ENCODE measurements at places on chromosomes 12 and 14. TPM values are rescaled to one million over a fixed set of nuclear protein-coding genes. Genes with fewer than 3 reads are reported as not detected.

DNA sequence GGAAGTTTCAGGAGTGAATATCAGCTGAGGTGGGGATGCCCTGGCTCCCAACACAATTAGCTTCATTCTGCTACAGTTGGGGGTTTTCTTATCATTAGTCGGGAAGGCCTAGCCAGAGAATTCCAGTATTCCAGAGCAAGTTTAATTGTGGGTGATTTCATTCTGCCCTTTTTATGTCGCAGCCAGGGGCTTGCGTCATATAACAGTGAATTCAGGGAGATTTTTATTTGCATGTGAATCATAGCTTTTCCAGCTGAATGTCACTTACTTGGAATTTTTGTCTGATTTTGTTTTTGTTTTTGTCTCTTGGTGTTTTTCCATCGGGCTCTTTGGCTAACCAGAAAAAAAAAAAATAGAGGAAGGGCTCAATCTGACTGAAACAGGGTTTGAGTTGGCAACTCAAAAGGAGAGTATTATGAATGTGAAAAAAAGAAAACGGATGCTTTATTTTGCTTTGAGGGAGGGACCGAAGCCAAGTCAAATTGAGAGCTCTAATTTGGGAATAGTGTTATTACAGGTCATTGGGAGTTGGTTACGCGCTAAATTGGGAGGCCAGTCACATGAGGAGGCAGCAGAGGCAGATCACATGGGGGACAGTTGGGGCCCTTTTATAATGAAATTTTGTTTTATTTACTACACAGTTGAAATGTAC lies 119.4 kb downstream of the SAMD4A start:
- DNase-seq: peak; percentile 89

GRCh38 chr12:51926064-51926632 lies 18.8 kb downstream of the ACVRL1 start:
- no peak for DNase-seq

- DNase-seq: no peak
Observed at GRCh38 chr12:114697741-114698565, 14.0 kb upstream of the TBX3 start.

- no peak for DNase-seq
Observed at GRCh38 chr14:93476305-93476704, 45.6 kb downstream of the UNC79 start.

DNA sequence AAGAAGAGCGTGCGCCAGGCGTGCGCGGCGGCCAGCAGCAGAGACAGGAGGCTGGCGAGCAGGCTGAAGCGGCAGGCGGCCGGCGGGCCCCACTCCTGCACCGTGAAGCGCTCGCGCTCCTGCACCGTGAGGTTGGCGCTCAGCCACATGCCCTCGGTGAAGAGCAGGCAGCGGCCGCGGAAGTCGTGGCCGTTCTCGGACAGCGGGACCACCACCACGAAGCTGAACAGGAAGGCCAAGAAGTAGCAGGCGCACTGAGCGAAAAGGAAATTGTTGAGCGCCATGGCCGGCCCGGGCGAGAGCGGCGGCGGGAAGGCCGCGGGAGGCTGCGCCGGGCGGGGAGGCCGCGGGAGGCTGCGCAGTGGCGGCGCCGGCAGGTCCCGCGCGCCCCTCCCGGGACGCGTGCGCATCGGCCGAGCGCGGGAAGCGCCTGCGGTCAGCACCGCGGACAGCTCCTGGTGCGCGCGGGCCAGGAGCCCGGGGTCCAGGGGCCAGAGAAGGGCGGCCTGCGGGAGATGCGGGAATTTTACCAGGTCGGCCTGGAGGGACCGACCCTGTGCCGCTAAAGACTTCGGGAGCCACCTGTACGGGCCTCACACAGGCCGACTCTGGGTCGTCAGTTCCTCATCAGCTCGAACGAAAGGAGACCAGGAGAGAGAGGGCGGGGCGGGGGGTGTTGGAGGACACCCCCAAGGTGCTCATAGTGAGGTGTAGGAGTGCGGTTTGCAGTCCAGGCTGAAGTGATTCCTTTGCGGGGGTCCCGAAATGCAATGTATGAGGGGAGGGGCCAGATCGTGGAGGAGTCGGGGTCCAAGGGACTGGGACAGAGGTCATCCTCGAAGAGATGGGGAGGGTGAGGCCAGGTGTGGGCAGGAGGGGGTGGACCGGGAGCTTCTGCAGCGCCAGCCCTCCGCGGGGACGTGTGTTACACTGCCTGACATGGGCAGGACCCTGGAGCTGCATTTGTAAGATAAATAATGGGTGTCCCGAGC lies at the start of gene TMEM179:
TSS of gene TMEM179 (minus strand) at position 315 of the 992 bp plus-strand sequence. CDS start at position 284, 31 bp downstream.
- DNase-seq: no peak

- DNase-seq: no peak
Observed at GRCh38 chr12:42027546-42027945, 117.1 kb downstream of the GXYLT1 start.

SRRM4 gene
- total RNA-seq: under 0.01 TPM

POTEG gene
- total RNA-seq: not detected

DNA sequence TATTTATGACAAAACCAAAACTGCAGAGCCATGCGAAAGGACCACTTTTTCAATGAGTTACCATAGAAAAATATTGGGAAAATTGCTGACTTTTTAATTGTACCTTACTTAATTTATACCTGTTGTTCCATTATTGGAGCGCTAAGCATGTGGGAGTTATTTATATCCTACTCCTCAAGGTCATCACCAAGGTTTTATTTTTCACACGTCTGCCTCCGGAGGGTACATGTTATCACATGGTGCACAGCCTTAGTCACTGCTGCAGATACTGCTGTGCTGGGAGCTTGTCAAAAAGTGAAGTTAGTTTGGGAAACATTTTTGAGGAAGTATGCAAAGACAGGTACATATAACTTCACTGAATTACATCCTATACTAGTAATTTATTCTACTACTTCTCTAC lies 1444.3 kb downstream of the AACS start:
- no peak for DNase-seq

- DNase-seq: no peak
Observed at GRCh38 chr14:24094841-24095270, 745 bp downstream of the PCK2 start.

- no peak for DNase-seq
Observed at GRCh38 chr12:129903092-129903945, 506 bp downstream of the TMEM132D start.

LYZ gene
- not detected for total RNA-seq

DNA sequence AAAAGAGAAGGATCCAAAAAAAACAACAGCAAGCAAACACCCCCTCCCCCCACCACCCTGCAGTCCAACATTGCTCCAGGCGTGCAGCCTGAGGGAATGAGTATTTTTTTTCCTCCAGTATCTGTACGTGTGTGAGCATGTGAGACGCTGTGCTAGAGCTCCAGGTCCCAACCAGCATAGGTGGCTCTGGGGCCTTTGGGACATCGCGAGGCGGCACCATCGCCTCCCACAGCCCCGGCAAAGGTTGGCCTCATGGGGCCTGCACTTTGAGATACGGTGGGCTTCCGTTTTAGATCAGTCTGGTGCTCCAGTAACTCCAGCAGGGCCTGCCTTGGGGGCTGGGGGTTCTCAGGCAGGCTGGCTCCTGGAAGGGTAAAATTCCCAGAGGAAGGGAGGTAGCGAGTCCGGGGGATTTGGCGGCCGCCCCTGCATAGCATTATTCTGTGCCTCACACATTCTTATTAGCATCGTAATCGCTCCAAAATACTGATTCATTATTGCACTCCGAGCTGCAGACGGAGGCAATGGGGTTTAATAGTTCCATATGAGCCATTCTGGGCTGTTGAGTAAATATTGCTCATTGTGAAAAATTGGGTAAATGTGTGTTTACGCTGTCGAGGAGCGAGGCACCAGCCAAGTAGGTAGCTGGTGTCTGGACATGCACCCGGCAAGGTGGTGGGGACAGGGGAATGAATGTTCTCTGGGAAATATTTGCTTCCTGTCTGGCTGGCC lies 143.1 kb upstream of the MYL2 start:
- no peak for DNase-seq

GRCh38 chr12:131436922-131437705 lies 273.8 kb upstream of the SFSWAP start:
- no peak for DNase-seq

DNA sequence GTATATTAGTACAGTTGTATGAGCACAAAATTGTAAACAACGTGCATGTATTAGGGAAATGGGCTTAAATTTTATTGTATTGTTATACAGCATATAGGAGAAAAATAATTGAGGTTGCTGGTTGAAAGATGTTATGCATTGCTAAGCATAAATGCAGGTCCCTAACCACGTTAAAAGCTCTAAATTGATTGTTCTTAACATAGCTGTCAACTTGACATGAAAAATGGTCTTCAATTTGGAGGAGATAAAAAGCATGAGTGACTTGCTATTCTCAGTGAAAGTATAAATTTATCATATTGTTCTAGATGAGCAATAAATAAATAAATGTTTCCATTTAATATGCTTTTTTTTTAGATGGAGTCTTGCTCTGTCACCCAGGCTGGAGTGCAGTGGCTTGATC lies 506.6 kb upstream of the ATXN7L3B start:
- no peak for DNase-seq

C1QL4 gene
- 0.99 TPM for total RNA-seq

DNA sequence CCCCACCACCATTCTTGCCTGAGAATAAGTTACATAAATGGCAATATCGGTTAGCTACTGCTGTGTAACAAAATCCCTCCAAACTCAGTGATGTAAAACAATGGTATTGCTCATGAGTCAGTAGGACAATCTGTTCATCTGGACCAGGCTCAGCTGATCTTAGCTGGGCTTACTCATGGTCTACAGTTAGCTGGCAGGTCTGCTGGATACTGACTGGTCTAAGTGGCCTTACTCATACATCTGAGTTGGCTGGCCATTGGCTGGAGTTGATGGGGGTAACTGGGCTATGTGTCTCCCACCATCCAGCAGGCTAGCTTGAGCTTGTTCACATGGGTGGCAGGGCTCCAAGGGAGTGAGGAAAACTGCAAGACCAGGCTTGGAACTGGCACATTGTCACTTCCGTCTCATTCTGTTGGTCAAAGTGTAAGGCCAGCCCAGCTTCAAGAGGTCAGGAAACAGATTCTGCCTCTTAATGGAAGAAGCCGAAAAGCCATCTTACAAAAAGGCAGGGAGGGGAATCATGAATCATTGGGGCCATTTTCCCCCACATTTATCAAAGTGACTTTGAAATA lies 56.7 kb upstream of the CHGA start:
- no peak for DNase-seq

NUAK1 gene
- total RNA-seq: 10.8 TPM

GRCh38 chr14:56135001-56135400 lies 16.8 kb downstream of the PELI2 start:
- DNase-seq: no peak

GRCh38 chr14:93525696-93526451 lies 95.1 kb downstream of the UNC79 start:
- peak; percentile 28 for DNase-seq

GRCh38 chr12:88338486-88338885 lies 196.4 kb downstream of the TMTC3 start:
- DNase-seq: no peak

GRCh38 chr12:6468283-6468575 lies 2.2 kb downstream of the VAMP1 start:
- no peak for DNase-seq

GRCh38 chr12:13504074-13504473 lies 307.5 kb downstream of the EMP1 start:
- peak; percentile 32 for DNase-seq

AP1G2 gene
- 51.2 TPM for total RNA-seq

DNA sequence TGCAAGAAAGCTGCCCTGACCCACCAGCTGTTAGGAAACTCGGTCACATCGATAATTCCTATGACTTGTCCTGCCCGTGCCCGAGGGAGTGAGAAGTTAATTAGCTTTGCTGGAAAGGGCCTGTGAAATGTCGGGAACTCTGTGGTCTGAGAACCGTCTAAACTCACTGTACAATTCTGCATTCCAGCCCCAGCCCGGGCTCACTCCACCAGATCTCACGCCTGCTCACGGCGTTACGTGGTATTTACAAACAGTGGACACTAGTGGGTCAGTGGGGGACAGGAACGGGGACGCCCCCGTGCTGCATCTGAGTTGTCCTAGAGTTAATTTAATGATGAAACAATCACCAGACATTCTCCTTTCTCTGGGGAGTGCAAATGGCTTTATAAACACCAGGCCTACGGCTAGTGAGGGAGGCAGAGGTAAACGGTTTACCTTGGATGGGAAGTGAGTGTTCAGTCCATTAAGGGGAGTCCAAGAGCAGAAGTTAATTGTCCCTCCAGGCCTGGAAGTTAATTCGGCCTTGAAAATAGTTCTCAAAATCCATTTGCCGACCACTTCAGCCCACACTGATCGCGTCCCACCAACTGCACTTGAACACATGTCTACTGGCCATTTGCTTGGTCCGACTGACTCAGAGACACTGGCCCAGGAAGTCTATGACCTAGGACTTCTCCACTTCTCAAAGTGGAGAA lies 93.5 kb upstream of the MED13L start:
- peak; percentile 77 for DNase-seq

TMEM253 gene
- total RNA-seq: 0.10 TPM

CYP46A1 gene
- total RNA-seq: not detected

DNA sequence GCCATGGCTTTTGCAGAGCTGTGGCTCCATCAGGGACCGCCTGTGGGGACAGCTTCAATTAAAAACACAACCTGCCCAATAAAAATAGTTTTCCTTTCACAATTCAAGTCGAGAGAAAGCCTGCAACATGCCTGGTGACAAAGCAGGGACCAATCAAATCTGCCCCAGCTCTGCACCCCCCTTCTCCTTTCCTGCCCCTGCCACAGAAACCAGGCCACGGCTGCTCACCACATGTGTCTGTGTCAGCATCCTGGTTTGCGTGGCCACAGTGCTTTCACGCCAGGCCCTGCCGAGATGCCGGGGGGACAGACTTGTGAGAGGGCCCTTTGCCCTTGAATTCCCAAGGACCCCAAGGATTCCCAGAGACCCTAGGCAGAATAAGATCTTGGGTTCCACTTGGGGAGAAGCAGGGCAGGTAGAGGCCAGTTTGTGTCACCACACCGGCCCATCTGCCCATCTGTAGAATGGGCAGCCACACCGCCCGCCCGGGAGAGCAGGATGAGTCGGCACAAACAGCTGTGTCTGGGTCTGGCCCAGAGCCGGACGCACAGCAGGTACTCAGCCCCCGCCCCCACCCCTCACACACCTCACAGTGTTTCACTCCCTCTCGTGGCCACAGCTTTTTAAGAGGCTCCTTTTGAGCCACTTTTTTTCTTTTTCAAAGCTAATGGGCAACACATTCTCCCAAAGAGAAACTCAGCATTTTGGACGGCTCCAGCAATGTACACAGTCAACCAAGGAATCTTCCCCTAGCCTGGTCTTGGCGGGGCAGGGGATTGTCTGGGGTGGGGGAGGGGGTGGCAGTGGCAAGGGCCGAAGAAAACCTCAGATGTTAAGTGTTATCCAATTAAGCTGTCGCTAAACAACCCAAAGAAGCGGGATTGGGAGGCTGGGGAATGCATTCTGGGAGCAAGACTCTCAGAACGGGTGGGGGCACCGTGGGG lies 41.5 kb downstream of the BCL11B start:
- DNase-seq: no peak

All from renal cortical epithelial cell (primary cell).